Stimulated activated CD4-positive, alpha-beta T cell treated with anti-CD3 and anti-CD28 coated beads, Interleukin-1b, Interleukin-23, amount 100 ng/mL, for 4 hours (primary cell): ENCODE measurements at places on chromosomes 6 and 20.

- DNase-seq, result no peak
Measured at GRCh38 chr20:63087236-63087871, 80.6 kb upstream of the BHLHE23 start.

DNA sequence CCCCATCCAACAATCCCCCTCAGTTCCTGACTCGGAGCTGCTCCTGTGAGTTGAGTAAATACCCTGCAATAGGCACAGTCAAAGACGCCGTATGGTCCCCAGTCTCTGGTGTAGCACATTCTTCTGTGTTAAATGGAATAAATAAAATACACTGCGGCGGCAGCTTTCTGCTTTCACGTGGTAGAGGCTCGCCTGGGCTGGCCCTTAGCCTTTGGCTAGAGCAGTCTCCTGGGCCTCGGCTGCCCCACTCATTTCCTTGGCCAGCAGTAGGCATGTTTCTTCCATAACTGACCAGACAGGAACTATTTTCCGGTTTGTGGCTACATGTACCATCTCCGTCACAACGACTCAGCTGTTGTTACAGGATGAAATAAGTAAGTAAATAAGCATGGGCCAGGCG, 20.7 kb downstream of the SERPINB6 start:
- DNase-seq, result no peak

GRCh38 chr6:170403451-170403850, 96.9 kb downstream of the FAM120B start:
- no peak for DNase-seq

GRCh38 chr6:104705095-104705707, 154.5 kb downstream of the HACE1 start:
- no peak for DNase-seq

DNA sequence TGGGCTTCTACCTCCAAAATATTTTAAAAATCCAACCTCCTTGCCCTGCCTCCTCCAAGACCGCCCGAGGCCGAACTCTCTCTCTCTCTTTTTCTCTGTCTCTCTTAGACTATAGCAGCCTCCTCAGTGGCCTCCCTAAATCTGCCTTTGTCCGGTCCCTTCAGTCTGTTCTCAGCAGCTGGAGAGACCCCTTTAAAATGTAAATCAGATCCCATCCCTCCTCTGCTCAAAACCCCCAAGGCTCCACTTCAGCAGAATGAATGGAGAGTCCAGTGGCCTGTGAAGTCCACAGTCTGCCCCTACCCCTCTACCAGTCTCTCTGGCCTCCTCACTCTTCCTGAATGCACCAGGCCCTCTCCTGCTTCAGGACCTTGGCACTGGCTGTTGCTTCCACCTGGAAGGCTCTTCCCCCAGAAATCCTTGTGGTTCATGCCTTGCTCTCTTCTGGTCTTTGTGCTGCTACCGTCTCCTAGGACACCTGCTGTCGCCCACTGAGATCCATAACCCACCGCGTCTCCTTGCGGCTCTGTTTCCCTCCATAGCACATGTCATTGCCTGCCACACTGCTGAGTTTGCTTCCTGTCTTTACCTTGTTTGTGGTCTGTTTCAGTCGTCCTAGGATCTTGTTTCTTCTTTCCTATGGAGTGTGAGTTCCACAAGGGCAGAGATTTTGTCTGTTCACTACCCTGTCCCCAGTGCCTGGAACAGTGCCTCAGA, 6.0 kb downstream of the MLN start:
- DNase-seq, result no peak

- DNase-seq, result no peak
Measured at GRCh38 chr6:99614430-99615186, 8.0 kb downstream of the PRDM13 start.
